ENCODE measurements at places on chromosomes 3 and 15.

DNA sequence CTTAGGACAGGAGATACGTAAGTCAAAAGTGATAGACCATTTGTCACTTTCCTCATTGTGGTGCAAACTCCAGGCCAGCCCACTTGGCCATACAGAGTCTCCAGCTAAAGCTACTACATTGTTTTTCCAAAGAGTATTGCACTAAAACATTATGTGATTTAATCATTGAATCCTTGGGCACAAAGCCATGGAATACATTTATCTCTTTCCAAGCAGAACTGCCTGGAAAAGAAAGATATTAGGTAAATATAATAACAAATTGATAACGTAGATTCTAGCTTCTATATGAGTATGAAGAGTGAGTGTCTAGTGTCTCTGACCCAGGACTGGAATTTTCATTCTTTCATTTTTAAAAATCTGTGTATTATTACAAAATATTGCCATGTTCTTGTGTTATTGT, 863.7 kb upstream of the SEMA6D start:
- DNase-seq = no peak

GRCh38 chr15:43514241-43515057, 3.0 kb upstream of the MAP1A start:
- DNase-seq = peak; percentile 36

DNA sequence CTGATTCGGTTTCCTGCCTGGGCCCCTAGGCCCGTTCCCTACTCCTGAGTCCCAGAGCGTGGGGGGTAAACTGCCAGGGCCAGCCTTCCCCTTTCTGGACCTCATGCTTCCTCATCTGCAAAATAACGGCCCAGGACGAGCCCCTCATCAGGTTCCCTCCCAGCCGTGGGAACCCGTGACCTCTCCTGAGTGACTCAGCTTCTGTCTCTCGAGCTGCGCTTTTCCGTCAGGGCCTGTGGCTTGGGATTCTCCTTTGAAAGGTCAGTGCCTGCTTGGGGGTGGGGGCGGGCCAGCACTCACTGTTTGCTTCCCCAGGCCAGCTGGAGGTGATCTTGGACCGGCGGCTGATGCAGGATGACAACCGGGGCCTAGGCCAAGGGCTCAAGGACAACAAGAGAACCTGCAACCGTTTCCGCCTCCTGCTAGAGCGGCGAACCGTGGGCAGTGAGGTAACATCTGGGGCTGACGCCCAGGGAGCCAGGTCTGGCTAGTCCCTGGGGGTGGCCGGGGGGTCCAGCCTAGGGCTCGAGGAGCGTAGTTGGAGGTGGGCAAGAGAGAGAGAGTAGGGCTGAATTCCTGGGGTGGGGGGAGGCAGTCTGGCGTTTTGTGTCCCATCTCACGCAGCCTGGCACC, 12.8 kb downstream of the MAN2A2 start:
- DNase-seq = no peak

- peak; percentile 28 for DNase-seq
Measured at GRCh38 chr3:170907637-170908234, 701 bp downstream of the EIF5A2 start.

DNA sequence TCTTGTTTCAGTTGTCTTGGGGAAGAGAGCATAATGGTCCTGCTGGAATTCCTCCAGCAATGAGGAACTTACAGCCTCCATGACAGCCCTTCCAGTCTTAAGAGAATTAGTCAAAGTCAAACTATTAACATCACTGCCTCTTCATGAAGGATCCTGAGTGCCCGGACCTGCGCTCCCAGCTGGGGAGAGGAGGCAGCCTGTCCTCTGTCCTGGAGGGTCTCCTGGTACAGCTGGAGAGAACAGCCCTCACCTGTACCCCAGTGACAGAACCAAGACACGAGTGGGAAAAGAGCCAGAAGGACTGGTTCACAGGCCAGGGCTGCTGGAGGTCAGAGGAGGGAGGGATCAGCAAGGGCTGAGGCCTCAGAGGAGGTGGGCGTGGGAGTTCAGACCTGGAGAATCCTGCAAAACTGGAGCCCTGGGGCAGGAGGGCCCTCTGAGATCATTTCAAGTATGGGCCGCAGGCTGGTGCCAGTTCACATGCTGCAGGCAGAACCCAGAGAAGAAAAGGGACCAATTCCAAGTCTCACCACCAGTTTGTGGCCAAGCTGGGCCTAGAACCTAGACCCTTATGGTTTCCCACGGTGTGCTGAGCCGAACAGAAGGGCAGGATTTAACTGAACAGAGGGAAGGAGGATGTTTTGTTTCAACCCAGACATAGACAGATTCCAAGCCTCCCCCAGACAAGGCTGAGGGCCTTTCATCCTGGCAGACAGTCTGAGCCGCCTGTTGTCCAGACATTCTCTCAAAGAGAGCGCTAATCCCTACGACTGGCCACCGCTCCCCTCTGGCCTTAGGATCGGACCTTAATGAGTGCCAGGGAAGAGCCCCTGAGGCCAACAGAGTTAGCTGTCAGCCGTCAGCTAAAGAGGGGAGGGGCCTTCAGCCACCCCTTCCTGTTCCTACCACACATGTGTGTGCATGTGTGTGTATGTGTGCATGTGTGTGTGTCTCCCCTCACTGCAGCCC, 18.2 kb downstream of the LOXL1 start:
- no peak for DNase-seq

- no peak for DNase-seq
Measured at GRCh38 chr15:96222981-96223380, 107.5 kb upstream of the NR2F2 start.

DNA sequence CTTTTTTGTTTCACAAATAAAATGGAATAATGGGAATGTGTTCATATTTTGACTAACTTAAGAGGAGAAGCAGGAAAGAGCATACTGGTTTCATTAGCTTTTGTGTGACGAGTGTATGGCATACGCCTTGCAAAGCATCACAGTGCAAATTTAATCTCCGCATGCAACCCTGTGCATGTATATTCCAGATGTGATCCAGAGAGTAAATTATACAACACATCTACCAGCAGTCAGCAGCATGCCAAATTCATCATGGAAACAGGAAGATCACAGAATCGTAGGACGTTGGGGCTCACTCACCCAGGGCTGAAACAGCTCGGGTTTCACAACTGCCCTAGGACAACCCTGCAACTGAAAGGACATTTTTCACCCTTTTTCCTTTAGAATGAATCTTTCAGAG, 53.4 kb downstream of the ADAMTS9 start:
- DNase-seq = no peak

GRCh38 chr3:149958171-149958796, 12.4 kb downstream of the PFN2 start:
- DNase-seq = no peak

DNA sequence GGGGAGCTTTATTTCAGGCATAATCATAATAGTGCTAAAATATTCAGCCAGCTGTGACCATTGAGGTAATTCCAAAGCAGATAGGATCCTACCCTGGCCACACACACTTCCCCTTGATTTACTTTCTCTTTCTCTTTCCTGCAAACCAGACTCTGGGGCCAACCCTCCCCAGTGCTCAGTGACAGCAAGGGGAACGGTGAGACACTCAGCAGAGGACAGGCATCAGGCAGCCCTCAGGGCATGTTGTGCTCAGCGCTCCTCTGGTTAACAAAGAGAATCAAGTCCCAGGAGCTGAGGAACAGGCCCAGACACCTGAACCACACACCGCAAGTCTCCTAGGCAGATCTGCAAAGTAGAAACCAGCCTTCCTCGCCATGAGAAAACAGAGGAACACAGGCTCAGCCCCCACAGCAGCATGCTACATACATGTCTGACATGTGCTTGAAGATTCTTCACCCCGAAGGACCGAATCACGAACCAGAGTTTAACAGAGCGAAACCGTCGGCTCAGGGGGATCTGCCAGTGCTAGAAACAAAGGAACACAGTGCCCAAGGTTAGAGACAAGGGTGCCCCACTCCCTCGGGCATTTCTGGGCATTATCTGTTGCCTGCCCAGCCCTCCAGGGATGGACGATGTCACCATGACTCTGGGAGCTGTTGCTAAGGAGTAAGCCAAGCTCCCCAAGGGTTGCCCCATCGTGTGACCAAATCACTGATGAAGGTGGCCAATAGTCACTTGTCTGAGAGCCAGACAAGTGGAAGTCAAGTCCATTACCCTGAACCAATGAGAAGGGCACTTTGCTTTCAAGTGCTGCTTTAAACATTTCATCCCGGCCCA, 17.5 kb downstream of the HDC start:
- DNase-seq = peak; percentile 1

DNA sequence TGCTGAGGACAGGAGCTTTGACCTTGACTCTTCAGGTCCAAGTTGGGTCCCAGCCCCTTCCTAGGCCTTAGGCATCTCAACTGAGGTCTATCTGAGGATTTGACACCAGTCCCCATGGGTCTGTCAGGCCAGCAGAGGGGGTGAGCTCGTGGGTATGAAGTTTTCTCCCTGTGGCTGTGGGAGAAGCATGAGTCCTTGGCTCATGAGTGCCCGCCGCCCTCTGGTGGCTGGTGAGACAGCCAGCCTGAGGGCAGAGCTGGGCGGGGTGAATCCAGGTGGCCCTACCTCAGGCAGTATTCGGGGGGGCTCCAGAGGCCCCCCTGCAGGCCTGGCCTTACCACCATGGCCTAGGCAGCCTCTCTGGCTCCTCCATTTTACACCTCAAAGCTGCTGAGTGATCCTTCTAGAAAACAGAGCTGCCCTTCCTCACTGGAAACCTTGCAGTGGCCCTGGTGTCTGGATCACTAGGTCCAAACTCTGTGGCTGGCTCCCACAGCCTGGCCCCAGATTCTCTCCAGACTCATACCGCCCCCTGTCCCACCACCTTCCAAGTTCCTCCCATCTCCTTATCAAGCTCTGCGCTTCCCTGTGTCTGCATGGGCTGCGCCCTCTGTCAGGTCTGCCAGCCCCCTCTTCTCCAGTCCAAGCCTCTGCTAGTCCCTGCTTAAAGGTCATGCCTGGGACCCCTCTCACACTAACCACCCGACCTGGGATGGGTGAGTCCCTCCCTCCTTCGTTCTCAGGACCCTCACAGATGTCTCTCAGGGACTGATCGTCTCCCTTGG, 16.1 kb downstream of the SH2D7 start:
- DNase-seq = peak; percentile 83

- no peak for DNase-seq
Measured at GRCh38 chr15:97875513-97876280, 84.8 kb upstream of the ARRDC4 start.

DNA sequence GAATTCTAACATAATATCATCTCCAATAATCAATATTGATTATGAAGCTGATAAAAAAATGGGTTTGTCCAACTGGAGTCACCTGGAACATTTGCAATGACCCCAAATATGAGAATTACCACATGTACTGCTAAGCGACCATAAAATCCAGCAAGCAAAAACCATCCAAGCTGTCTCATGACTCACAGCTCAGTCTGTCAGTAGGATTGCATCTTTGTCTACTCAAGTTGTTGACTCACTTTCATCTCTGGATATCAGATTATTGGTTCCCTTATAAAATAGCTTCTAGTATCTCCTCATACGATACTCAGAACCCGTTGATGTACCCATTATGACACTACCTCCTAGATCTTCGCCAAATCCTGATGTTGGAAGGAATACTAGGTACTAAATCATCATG, 209.8 kb upstream of the ATP11B start:
- no peak for DNase-seq

DNA sequence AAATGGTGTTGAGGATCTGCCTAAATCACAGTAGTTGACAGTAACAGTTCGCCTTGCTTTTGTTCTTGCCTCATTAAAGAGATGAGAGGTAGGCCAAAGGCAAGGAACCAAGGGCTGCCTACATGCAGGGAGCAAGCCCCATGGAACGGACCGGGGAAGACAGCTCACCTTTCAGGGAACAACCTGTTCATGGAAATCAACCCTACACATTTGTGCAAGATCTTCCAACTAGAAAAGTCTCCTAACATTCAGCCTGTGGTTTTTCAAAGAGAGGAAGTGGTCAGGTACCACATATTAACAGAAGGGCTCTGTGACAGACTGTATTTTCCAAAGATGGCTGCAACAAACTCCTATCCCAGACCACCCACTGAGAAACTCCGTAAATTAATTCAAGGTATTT, 1031.8 kb upstream of the NR2F2 start:
- DNase-seq = no peak

GRCh38 chr15:25693321-25694238, 169.5 kb downstream of the ATP10A start:
- peak; percentile 2 for DNase-seq

DNA sequence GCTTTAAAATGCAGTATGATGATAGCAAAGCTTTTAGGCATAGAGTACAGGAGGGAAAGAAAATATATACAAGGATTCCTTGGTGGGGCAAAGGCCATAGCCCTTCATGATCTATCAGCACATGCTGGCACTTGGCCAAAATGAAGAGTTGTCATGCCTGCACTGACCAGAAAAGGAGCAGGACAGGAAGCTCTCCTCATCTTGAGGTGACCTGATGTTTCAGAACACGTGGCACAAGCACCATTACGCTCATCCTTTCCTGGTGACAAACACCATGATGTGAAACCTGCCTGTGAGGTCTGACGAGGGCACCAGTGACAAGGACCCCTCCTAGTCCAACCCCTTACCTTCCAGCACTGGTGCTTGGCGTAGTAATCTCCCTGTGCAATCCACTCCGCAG, 77.9 kb upstream of the DCLK3 start:
- DNase-seq = no peak

- DNase-seq = no peak
Measured at GRCh38 chr3:52998771-52999513, 46.9 kb downstream of the SFMBT1 start.

GRCh38 chr3:16810593-16811367, 74.0 kb upstream of the PLCL2 start:
- no peak for DNase-seq

GRCh38 chr15:85609492-85609891, 185.2 kb downstream of the KLHL25 start:
- DNase-seq = no peak

DNA sequence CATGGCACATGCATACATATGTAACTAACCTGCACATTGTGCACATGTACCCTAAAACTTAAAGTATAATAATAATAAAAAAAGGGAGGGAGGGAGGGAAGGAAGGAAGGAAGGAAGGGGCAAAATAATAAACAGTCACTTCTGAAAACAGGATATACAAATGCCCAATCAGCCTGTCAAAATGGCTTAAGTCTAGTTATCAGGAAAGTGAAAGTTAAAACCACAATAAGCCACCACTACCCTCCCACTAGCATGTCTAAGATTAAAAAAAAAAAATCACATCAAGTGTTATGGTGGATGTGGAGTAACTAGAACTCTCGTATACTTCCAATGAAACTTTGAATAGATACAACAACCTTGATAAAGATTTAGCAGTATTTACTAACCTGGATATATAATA, 145.6 kb upstream of the GMNC start:
- no peak for DNase-seq

DNA sequence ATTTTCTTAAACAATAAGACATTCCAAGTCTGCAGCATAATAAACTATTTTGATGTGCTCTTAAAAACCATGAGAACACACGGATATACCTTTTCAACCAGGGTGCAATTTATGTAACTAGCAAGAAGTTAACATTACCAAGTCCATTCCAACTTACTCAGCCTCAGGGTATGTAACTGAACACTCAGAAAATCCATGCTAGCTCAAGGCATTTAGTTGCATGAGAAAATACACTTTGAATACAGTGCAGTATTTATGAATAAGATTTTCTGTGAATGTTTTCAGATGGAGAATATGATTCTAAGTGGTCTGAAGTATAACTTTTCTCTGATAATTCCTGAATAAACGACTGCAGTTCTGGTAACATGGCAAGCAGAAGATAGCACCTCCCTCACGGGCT, 124.3 kb downstream of the SNRK start:
- DNase-seq = no peak

All from stimulated activated naive CD4-positive, alpha-beta T cell (primary cell).